ENCODE measurements at places on chromosomes 7 and 10. TPM values are rescaled to one million over a fixed set of nuclear protein-coding genes. Genes with fewer than 3 reads are reported as not detected.

The C10orf53 gene
- not detected for total RNA-seq

The FAM221A gene
- total RNA-seq, result 0.08 TPM

The ZNF487 gene
- total RNA-seq, result 3.3 TPM

The PRSS37 gene
- total RNA-seq, result not detected

The FFAR4 gene
- not detected for total RNA-seq

The ZNF365 gene
- 1.5 TPM for total RNA-seq

The KLHDC10 gene
- 10.6 TPM for total RNA-seq

The PON1 gene
- total RNA-seq, result not detected

The MLLT10 gene
- total RNA-seq, result 24.8 TPM

The CLDN3 gene
- total RNA-seq, result not detected

The EBLN1 gene
- not detected for total RNA-seq

The TBXAS1 gene
- 0.57 TPM for total RNA-seq

The CNOT4 gene
- total RNA-seq, result 6.6 TPM

The MINPP1 gene
- total RNA-seq, result 27.6 TPM

The AFAP1L2 gene
- 40.2 TPM for total RNA-seq

The SLC25A40 gene
- 6.2 TPM for total RNA-seq

The NAT16 gene
- total RNA-seq, result not detected

The PARD3 gene
- 37.2 TPM for total RNA-seq

The ASL gene
- total RNA-seq, result 82.2 TPM

The ATOH7 gene
- not detected for total RNA-seq

The SYT15B gene
- not detected for total RNA-seq

The RHOBTB1 gene
- total RNA-seq, result 1.4 TPM

The GFRA1 gene
- not detected for total RNA-seq

The GCK gene
- 0.34 TPM for total RNA-seq

The FXYD4 gene
- not detected for total RNA-seq

The ZNF488 gene
- 0.39 TPM for total RNA-seq

The CRPPA gene
- 0.31 TPM for total RNA-seq

The RBP3 gene
- not detected for total RNA-seq

The HABP2 gene
- not detected for total RNA-seq

The LIPM gene
- total RNA-seq, result not detected

The TDRD1 gene
- 0.31 TPM for total RNA-seq

The CPED1 gene
- 0.23 TPM for total RNA-seq

The IFIT1B gene
- total RNA-seq, result not detected

The PRPS1L1 gene
- total RNA-seq, result not detected

The SLC18A2 gene
- not detected for total RNA-seq

The PDAP1 gene
- total RNA-seq, result 102 TPM

The AQP1 gene
- total RNA-seq, result not detected

The FKBP6 gene
- not detected for total RNA-seq

The SPAM1 gene
- not detected for total RNA-seq

The TMEM270 gene
- total RNA-seq, result not detected

The WNT8B gene
- not detected for total RNA-seq

The LRRC18 gene
- total RNA-seq, result not detected

The OR2A7 gene
- 1.1 TPM for total RNA-seq

The TRIM74 gene
- total RNA-seq, result not detected

The DPP6 gene
- not detected for total RNA-seq

The DYNC1I1 gene
- 1.0 TPM for total RNA-seq

The LIPF gene
- total RNA-seq, result not detected

The TIAL1 gene
- total RNA-seq, result 45.4 TPM

All from hair follicular keratinocyte (primary cell).